ENCODE measurements at places on chromosomes 11 and 22.

DNA sequence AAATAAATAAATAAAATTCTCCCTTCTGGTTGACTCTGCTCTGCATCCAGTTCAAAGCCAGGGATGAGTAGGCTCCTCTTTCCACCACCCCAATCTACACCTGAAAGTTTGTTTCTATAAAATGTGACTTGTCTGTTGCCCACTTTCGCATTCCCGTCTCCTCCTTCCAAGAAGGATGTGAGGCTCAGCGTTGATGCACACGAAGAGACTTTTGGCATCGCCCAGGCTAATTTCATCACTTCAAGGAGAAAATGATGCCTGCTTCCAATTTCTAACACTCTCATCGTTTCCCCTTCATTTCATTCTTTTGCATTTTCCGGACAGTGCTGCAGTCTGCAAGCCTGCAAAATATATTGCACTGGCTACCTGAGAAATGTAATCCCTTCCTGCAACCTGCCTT lies 3.9 kb downstream of the MPPED1 start:
- no peak for DNase-seq

- DNase-seq: peak; percentile 71
These were observed 9.6 kb upstream of the PDE2A start for GRCh38 chr11:72683782-72684200.

GRCh38 chr11:14443638-14444037 lies 56.0 kb downstream of the COPB1 start:
- DNase-seq: no peak

DNA sequence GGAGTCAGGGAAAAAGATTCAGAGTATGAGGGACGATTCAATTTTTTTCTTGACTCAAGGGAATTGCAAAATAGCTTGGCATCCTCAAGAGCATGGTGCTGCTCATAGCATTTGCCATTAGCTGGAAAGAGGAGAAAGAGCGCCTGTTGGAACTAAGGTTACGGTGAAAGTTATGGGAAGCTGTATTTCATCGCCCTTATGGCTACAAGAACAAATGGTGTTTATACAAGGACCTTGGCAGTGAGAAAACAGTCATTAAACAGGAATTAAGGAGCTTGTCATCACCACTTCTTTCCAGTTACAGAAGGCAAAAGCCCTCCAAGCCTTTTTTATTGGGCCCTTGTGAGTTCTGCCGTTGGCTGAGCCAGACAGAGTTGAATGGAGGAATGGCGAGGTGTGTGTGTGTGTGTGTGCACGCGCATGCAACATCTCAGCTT lies 74.2 kb downstream of the ALX4 start:
- DNase-seq: no peak

GRCh38 chr11:110173811-110174644 lies 80.8 kb downstream of the ZC3H12C start:
- peak; percentile 82 for DNase-seq

- DNase-seq: peak; percentile 51
These were observed 32.7 kb downstream of the CD6 start for GRCh38 chr11:61004180-61004611.

- peak; percentile 88 for DNase-seq
These were observed 2.4 kb downstream of the MPST start for GRCh38 chr22:37021710-37022482.

GRCh38 chr11:45715418-45715817 lies 50.0 kb upstream of the CHST1 start:
- DNase-seq: no peak

DNA sequence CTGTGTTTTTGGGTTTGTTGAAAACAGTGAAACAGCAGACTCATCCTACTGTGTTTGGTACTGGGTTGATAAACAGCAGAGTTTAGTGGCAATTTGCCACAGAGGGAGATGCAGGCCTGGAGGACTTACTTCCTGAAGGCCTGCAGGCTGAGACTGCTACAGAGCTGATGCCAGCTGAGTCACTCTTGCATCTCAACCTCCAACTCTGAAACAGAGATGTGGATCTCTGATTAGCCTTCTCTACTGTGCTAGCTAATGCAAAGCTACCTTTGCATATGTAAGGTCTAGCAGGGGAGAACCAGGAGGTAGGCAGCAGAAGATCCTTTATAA lies 14.3 kb downstream of the ATP5MG start:
- peak; percentile 97 for DNase-seq

DNA sequence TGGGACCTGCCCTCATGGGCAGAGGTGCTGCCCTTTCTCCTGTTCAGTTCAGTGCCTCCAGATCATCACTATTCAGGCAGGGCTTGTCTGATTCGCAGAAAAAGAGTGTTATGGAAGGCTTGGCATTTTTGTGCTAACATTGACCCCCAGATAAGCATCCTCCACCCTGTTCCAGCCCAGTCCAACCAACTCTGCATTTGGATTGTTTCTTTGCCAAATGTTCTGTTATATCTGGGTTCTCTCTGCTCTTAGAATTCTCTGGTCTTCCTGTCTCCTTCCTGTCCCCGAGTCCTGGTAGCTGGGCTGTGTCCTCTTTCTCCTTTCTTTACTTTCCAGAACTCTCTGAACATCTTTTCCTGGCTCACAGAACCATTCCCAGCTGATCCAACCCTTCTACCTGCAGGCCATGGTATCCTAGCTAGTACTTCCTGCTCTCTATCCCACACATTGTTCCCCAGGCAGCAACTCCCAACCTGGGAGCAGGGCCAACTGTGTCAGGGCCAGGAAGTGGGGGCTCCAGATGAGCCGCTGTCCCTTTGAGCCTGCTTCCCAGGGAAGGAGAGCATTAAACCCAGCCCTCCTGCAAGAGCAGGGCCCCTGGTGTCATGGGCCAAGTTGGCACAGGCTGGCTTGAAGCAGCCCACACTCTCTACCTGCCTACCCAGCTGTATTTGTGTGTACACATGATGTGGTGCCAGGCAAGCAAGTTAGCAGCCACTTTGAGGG lies 280.7 kb upstream of the CADM1 start:
- DNase-seq: no peak

Data from hematopoietic multipotent progenitor cell treated with erythropoietin and hydrocortisone succinate and interleukin-3 and kit ligand, for 4 days (in vitro differentiated cells).